Bladder microvascular endothelial cell (primary cell): ENCODE measurements at places on chromosomes 5 and 9. TPM values are rescaled to one million over a fixed set of nuclear protein-coding genes. Genes with fewer than 3 reads are reported as not detected.

The PAEP gene
- total RNA-seq = not detected in 2 replicates

The ANXA2R gene
- 3.8 and 13.0 TPM in 2 replicates for total RNA-seq

The BTNL8 gene
- total RNA-seq = not detected in 2 replicates

The UCK1 gene
- total RNA-seq = 12.6 and 18.2 TPM in 2 replicates

The JAKMIP2 gene
- under 0.01 TPM in 1 of 2 replicates, not detected in the other for total RNA-seq

The PCDHAC1 gene
- 0.06 TPM in 1 of 2 replicates, not detected in the other for total RNA-seq

The COL15A1 gene
- 18.3 and 28.2 TPM in 2 replicates for total RNA-seq

The GPRIN1 gene
- 2.9 and 6.0 TPM in 2 replicates for total RNA-seq

The CTNND2 gene
- total RNA-seq = not detected in 2 replicates

The ANKRD18B gene
- total RNA-seq = 0.49 and 0.63 TPM in 2 replicates

The TAF11L5 gene
- not detected in 2 replicates for total RNA-seq

The ANAPC2 gene
- 21.0 and 37.3 TPM in 2 replicates for total RNA-seq

The ANKRD20A1 gene
- total RNA-seq = 0.97 and 14.1 TPM in 2 replicates

The ORM2 gene
- total RNA-seq = not detected in 2 replicates

The ABHD17B gene
- 21.9 and 55.1 TPM in 2 replicates for total RNA-seq

The DMGDH gene
- 0.50 TPM in 1 of 2 replicates, not detected in the other for total RNA-seq

The PCA3 gene
- total RNA-seq = under 0.01 and 0.19 TPM in 2 replicates

The SLC45A2 gene
- not detected in 2 replicates for total RNA-seq

The UGT3A1 gene
- not detected in 2 replicates for total RNA-seq

The SOWAHA gene
- total RNA-seq = not detected in 2 replicates

The KDM3B gene
- 33.5 and 63.2 TPM in 2 replicates for total RNA-seq

The GLRA1 gene
- not detected in 2 replicates for total RNA-seq

The SHOC1 gene
- not detected in 2 replicates for total RNA-seq

The ARID3C gene
- total RNA-seq = 0.16 TPM in 1 of 2 replicates, not detected in the other

The SGTB gene
- total RNA-seq = 7.8 and 9.8 TPM in 2 replicates

The NME5 gene
- total RNA-seq = 0.65 and 1.7 TPM in 2 replicates

The MYOT gene
- total RNA-seq = not detected in 2 replicates

The ASTN2 gene
- total RNA-seq = 2.6 and 5.6 TPM in 2 replicates

The SAPCD2 gene
- 8.8 and 13.6 TPM in 2 replicates for total RNA-seq

The SECISBP2 gene
- total RNA-seq = 18.1 and 43.1 TPM in 2 replicates

The SPATA31A3 gene
- total RNA-seq = not detected in 2 replicates

The ZNF79 gene
- 11.7 and 16.0 TPM in 2 replicates for total RNA-seq

The KCTD16 gene
- total RNA-seq = under 0.01 and 0.06 TPM in 2 replicates
